CD4-positive, alpha-beta T cell treated with Interleukin-12 subunit alpha and Interleukin-12 subunit beta, for 1 hour (primary cell): ENCODE measurements at places on chromosomes 7 and 10.

DNA sequence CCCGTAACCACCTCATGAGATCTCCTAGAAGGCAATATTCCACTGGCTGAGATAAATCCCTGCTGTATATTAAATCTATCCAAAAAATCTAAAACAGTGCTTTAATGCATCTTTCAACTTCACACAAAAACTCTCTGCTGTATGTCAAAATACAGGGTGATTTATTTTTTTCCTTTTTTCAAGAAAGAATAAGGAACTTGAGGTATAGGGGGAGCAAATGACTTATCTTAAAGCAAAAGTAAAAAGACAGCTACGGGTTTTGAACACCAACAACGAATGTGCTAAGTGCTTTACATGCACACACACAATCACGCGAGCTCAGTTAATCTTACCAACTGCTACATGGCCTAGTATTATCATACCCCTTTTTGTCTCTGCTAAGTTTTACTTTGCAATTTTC lies 168.9 kb upstream of the PHF14 start:
- DNase-seq, result no peak

DNA sequence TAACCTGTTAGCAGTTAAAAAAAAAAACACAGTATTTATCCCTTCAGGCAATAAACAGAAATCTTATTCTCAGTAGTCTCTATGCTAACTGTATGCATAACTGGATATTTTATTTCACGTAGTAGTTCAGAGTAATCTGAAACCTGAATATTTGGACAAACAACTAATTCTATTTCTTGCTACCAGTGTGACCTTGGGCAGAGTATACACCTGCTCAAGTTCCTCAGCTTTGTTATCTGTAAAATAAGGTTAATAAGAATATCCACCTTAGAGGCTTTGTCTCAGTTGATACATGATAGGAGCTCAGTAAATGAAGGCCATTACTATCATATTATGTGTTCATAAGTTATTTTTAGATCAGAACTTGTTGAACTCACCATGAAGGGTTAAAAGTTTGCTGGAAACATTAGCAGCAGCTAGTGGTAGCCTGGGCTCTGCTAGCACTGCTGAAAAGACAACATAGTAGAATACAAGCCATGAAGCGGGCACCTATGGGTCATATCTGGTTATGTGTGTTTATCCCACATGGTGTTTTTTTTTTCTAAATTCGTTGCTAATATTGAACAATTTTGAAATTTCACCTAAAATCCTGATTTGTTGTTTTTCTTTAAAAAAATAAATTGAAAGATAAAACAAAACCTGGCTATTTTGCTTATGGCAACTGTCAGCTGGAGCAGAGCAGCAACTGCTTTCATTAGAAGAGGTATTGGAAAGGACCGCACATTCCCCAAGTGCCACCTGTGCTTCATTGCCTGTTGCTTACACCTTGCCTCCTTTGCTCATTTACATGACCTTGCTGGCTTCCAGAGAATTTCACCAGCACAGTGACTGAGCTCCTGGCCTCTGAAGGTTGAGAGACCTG lies 303.0 kb downstream of the PRKG1 start:
- DNase-seq, result no peak

DNA sequence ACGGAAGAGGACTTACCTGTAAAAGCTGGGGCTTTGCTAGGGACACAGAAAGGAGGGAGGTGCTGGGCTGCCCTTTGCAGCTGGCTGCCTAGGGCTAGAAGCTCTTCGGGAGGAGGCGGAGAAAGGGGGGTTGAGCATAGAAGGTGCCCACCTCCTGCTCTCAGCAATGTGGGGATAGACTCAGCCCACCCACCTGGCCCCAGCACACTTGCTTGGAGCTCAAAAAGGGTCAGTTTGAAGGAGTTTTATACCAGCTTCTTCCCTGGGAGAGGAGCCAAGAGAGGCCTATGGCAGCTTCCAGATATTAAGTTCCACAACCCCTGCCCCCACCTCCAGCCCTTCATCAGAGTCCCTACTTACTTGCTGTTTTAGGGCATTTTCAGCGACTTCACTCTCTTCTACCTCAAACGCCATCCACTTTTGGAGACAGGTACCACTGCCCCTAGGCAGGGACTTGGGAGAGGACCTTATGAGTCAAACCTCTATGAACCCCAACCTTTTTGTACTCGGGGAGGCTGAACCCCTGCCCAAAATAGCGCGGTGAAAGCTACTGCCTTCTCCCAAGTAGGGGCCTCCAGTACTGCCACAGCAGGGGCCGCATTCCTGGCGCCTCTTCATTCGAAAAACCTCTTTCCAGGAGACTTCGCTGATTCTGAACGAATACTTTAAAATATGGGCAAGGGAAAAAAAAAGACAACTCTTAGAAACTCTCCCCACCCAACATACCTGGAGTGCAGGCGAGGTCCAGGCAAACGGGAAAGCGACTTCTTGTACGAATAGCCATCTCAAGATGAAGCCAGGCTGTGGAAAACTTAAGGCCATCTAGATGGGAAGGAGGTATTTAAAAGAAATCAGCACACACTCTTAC lies 1.2 kb upstream of the EVX1 start:
- DNase-seq, result no peak

DNA sequence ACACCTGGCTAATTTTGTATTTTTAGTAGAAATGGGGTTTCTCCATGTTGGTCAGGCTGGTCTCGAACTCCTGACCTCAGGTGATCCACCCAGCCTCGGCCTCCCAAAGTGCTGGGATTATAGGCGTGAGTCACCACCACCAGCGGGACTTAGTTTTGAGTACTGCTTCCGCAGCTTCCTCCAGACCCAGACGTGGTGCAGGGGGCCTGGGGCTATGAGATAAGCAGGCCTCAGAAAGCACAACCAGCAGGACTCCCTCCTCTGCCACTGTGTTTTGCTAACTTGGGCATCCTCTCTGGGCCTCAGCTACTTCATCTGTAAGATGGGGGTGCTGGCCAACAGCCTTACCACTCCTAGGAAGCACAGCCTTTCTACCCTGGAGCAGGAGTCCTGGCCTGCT lies 37.8 kb downstream of the GOLGA7B start:
- DNase-seq, result no peak

DNA sequence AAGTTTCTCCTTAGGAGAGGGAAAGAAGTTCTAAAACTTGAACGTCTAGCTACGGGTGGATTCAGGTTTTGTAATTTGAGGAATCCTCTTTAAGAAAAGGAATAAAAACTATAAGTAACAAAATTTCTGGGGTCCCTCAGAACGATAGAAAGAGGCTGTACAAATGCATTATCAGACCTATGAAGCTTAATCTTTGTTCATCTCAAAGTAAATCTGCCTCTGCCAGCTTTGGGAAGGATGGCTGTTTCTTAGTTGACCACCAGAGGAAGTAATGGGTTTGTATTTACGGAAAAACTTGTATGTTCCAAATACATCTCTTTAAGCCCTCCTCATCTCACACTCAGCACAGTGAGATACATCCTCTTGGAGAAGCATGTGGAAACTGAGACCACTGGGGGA lies 864 bp downstream of the PSTK start:
- DNase-seq, result peak; percentile 6

DNA sequence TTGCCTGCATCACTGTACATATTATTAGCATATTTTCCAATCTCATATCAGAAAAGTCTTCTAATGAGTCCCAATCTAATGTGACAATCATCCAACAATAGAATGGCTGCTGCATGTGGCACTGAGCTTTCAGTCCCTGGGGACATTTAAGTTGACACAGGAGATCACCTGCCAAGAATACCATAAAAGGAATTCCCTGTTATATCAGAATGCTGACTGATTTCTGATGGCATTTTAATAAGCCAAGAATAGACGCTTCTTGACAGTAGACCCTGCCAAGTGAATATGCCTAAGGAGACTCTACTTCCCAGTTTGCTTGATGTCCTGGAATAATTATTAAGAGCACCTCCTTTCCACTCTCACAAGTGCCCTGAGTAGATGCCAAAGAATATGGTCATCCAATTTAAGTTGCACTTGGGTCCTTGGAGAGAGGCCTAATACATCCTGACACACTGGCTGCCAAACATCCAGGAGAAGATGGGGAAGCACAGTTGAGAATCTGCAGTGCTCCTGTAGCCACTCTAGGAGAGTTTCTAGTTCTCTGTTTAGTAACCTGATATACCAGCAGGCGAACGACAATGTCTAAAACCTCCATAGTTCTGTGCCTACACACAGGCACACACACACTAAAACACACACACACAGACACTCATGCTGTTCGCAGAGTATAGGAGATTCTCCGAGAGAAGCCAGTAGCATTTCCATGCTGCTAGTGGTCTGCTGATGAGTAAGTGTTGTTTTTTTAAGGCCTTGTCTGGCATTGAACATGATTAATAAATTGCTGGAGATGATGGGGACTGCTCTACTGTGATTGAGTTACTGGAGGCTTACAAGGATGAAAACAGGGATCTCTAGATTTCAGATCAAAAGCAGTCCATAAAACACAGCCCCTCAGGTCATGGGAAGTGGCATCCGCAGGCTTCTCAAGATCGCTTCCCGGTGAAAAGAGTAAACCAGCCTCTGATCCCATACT lies 369.6 kb downstream of the KCNMA1 start:
- no peak for DNase-seq

DNA sequence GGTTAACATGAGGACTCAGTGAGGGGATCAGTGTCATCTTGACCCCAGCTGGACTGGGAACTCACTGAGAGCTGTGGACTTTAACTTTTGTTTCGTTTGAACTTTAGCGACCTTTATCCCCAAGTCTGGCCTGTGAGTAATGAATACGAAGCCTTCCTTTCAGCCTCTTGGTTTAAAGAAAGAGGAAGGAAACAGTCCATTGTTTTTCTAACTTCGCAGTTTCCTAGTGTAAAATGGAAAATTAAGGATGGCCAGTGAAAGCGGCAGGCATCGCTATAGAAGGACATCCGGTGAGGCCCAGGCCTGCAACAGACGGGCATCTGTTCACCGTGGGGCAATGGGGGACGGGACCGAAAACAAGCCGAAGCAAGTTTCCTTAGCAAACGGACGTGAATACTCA lies 44.1 kb upstream of the ADO start:
- DNase-seq, result no peak

- no peak for DNase-seq
Measured at GRCh38 chr7:13878154-13878553, 111.3 kb downstream of the ETV1 start.

GRCh38 chr10:116780691-116781205 lies 38.4 kb upstream of the HSPA12A start:
- no peak for DNase-seq

GRCh38 chr7:459584-460373 lies 59.9 kb downstream of the PDGFA start:
- DNase-seq, result no peak

GRCh38 chr10:21602313-21602712 lies 68.3 kb downstream of the MLLT10 start:
- no peak for DNase-seq

GRCh38 chr10:61188691-61189090 lies 244.7 kb upstream of the RHOBTB1 start:
- no peak for DNase-seq

GRCh38 chr10:15460661-15461060 lies 89.6 kb upstream of the FAM171A1 start:
- DNase-seq, result no peak

DNA sequence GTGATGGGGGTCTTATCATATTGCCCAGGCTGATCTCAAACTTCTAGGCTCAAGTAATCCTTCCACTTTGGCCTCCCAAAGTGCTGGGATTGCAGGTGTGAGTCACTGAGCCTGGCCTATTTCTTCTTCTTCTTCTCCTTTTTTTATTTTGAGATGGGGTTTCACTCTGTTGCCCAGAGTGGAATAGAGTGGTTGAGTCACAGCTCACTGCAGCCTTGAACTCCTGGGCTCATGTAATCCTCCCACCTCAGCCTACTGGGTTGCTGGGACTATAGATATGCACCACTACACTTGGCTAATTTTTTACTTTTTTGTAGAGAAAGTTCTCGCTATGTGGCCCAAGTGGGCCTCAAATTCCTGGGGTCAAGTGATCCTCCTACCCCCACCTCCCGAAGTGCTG lies 124.3 kb downstream of the SKIDA1 start:
- no peak for DNase-seq

DNA sequence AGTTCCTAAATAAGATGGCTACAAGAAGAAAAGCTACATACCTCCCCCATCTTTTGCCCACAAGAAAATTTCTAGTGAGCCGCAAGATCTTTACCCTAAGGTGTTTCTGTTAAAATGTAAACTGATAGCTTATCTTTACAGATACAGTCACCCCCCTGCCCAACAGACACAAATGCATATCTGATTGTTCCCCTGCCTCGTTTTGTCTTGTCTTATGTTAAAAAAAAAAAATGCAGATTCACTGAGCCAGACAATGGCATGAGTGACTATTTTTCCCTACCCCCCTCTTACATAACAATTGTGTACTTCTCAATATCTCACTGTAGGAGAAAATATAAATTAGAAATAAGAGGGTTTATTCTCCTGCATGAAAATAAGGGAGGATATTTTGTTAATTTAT lies 8.5 kb downstream of the ZNF138 start:
- DNase-seq, result no peak

- no peak for DNase-seq
Measured at GRCh38 chr10:44437840-44438511, 53.1 kb upstream of the CXCL12 start.

GRCh38 chr7:27129729-27130539 lies 623 bp downstream of the HOXA4 start:
- no peak for DNase-seq

- no peak for DNase-seq
Measured at GRCh38 chr10:62817121-62817765, 1.1 kb upstream of the EGR2 start.

- DNase-seq, result no peak
Measured at GRCh38 chr10:130638991-130639390, 502.8 kb downstream of the GLRX3 start.

GRCh38 chr7:69060516-69060915 lies 537.8 kb upstream of the AUTS2 start:
- no peak for DNase-seq

DNA sequence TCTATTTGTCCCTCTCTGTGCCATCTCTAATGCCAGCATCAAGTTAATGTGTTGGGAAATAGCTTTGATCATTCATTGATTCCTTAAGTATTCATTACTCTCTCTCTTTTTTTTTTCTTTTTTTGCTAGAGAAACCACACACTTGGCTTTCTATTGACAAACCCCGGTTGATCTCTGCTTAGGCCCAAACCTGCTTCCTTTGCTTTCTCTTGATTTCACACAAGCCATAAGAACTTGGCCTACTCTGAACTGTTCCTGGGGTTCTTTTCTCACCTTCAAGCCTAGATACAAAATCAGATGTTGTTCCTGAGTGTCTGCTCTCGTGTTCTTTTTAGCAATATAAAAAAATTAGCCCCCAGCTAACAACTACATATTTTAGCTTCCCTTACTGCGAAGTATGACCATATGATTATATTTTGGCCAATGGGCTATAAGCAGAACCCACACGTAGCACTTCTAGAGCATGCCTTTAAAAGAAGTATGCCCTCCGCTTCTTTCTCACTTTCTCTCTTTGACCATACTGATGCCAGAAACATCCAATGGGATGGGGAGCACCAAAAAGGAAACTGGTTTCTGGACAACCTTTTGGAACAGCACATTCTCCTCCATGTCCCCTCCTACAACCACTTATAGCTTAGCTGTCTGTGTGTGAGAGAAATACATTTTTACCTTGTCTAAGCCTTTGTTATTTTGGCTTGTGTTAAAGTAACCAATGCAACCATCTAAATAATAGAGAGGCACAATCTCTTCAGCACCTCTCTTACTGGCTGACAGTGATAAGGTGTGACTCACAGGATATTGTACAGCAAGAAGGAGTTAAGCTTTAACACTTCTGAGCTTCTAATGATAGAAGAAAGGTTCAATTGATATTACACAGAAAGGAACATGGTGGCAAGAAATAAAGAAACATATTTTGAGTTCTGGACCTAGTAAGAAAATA lies 96.6 kb upstream of the LRRN3 start:
- DNase-seq, result no peak

GRCh38 chr7:11427686-11428273 lies 404.2 kb downstream of the THSD7A start:
- DNase-seq, result peak; percentile 13

GRCh38 chr7:50799873-50800272 lies 17.2 kb upstream of the GRB10 start:
- DNase-seq, result no peak
